Activated T-helper 1 cell treated with Interleukin-2 at 50 U/mL for 16 hours (primary cell): ENCODE measurements at places on chromosomes 6 and 20.

DNA sequence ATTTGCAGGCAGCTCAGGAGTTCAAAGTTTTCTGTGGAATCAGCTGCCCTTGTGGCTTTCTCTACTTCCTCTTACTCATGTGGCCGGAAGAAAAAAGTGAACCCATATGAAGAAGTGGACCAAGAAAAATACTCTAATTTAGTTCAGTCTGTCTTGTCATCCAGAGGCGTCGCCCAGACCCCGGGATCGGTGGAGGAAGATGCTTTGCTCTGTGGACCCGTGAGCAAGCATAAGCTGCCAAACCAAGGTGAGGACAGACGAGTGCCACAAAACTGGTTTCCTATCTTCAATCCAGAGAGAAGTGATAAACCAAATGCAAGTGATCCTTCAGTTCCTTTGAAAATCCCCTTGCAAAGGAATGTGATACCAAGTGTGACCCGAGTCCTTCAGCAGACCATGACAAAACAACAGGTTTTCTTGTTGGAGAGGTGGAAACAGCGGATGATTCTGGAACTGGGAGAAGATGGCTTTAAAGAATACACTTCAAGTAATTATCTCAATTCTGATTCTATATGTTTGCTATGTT, 1.1 kb downstream of the MGME1 start:
- DNase-seq, result peak; percentile 9

DNA sequence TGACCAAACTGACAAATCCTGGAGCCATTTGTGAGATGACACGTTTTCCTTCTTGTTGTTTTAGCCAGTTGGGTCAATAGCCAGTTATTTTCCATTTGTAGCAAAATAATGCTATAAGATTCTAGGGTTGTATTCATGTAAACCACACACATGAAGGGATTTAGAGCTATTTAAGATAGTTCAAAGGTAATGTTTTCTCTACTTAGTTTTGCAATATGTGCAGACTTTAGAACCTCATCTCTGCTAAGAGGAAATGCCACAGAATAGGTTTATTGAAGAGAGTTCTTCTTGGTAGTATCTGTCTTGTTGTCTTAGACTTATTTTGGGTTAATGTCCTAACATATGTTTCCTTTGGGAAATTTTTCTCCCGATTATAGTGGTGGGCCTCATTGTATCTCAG, 213.5 kb upstream of the RIMS1 start:
- DNase-seq, result no peak

- no peak for DNase-seq
These were observed 15.1 kb downstream of the ELOVL2 start for GRCh38 chr6:11028959-11029358.

DNA sequence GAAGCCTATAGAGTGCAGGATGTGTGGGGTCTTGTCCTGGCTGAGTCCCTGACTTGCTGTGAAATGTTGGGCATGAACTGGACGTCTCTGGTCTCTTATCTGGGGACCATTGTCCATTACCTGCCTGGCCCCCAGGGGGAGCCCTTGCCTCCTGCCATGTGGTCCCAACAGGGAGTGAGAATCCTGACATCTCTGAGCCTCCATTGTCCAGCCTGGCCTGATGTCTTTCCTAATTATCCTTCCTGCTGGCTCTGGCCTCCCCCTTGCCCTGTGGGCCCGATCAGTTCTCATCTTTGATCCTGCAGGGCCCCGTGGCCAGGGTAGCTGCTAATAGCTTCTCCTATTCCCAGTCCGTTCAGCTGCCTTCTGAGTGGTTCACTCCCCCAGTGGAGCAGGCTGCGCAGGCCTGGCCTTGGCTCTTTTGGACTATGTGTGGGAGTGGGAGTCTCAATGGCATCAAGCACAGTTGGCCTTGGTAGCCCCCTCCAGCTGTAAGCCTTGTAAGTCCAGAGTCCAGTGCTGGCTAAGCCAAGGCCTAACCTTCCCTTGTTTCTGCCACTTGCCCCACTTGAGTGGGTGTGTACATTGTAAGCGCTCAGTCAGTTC, 77.9 kb upstream of the RALY start:
- DNase-seq, result peak; percentile 23

- DNase-seq, result no peak
These were observed 17.5 kb downstream of the PTK7 start for GRCh38 chr6:43093436-43094289.

DNA sequence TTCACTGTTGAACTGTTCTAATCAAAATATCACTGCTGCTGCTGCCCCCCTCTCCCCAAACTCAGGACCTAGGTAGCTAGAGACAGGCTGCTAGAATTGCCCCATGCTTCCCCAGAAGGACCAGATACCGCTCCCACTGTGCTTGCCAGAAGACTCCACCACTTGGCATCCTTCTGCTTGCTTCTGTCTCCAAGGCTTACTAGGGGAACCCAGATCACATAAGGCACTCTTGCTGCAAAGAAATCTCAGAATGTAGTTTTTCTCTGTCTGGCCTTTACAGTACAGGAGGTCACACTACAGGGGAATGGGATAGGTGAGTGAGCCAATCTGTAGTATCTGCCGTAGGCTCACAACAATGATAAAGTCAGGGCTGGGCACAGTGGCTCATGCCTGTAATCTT, 21.5 kb upstream of the SLC9A8 start:
- DNase-seq, result no peak

DNA sequence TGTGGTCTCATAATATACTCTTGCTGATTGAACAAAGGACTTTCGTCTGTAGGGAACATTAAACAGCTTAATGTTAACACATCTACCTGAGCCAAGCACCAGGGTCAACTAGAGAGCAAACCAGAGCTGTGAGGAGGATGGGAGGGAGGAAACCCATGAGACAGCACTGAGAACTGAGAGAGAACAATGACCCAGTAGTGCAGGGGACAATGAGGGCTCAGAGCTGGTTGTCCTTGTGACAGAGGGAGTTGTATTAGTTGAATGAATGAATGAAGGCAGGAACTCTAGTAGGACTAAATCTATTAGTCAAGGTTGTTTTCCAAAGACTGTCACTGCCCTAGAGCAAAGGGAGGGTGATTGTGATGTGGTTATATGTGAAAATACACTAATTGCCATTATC, 28.2 kb upstream of the GSTA4 start:
- DNase-seq, result no peak
